BJ (cell line): ENCODE measurements at places on chromosomes 12 and 14. TPM values are rescaled to one million over a fixed set of nuclear protein-coding genes. Genes with fewer than 3 reads are reported as not detected.

DNA sequence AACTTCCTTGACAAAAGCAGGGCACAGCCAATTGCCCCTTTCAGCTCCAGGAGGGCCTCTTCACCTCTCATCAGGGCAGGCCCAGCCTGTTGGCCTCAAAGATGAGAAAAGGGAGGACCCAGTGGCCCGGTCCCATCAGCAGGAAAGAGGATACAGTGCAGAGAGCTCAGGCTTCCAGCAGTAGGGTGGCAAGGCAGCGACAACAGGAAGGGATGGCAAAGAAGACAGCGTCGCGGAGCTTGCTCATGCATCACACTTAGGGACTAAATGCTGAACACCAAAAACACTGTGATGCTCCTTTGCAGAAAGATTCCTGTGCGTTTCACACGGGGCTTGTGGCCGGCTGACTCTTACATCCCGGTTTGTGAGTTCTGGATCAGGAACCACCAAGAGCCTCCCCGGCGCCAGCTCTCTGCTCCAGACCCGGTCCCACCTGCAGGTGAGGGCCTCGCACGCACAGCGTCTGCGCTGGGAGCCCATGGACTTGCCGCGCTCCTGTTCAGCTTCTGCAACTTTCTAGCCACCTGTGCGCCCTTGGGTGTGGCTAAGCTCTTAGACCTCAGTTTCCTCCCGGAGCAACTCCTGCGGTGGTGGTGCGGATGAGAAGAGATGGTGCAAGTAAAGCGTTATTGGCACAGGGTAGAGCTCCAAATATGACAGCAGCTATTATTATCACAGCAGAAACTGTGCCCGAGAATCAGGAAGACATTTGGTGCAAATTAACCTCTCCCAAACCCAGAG, 15.3 kb upstream of the BCL7A start:
- no peak for DNase-seq

- no peak for DNase-seq
Observed at GRCh38 chr14:51369814-51370213, 129.8 kb downstream of the TMX1 start.

GRCh38 chr14:71361336-71361735, 454.1 kb downstream of the PCNX1 start:
- no peak for DNase-seq

DNA sequence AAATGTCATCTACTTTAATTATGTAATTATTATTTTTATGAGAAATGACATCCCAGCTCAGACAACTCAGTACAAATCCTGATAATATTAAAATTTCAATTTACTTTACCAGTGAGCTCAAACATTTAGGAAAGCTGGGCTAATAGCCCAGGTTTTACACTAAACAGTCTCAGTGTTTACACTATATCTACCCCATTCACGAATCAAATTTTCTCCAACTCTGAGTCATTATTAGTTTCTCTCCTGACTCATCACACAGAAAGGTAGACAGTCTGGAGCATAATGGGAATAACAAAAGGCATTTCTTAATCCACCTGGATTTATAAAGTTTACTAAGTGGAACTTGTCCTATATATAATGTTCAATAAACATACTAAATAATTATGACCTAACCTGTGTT, 5.7 kb downstream of the PAWR start:
- peak; percentile 29 for DNase-seq

Gene PIP4P1
- 28.6 and 38.3 TPM in 2 replicates for polyA plus RNA-seq

Gene ISM2
- 0.07 TPM in 2 replicates for polyA plus RNA-seq

GRCh38 chr12:9149372-9149771, 33.7 kb upstream of the A2M start:
- DNase-seq = no peak

Gene CORO1C
- polyA plus RNA-seq = 416 and 532 TPM in 2 replicates

Gene RAPGEF3
- polyA plus RNA-seq = 1.3 and 2.4 TPM in 2 replicates

GRCh38 chr14:29458547-29458946, 469.1 kb downstream of the PRKD1 start:
- DNase-seq = no peak

DNA sequence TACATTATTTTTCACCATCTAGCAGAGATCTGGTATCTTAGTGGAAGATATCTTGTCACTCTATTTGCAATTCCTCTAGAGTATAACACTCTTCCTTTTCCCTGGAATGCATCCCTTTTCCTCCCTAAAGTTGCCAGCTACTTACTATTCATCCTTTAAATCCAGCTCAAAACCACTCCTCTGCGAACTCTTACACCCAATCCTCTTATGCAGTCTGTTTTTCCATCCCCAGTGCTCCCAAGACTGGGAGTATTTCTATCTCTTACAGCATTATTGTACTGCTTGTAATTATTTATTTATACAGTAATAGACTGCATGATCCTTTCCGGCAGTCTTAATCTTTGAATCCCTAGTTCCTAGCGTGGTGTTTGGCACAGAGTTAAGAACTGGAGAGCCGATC, 2.9 kb upstream of the SRGAP1 start:
- no peak for DNase-seq

- DNase-seq = no peak
Observed at GRCh38 chr12:127342861-127343260, 924.1 kb upstream of the TMEM132C start.

GRCh38 chr12:108610856-108611605, 13.1 kb upstream of the TMEM119 start:
- no peak for DNase-seq

Gene RNU4-1
- not detected in 2 replicates for polyA plus RNA-seq

Gene PARPBP
- 3.9 and 6.4 TPM in 2 replicates for polyA plus RNA-seq

Gene LRP1-AS
- not detected in 2 replicates for polyA plus RNA-seq

DNA sequence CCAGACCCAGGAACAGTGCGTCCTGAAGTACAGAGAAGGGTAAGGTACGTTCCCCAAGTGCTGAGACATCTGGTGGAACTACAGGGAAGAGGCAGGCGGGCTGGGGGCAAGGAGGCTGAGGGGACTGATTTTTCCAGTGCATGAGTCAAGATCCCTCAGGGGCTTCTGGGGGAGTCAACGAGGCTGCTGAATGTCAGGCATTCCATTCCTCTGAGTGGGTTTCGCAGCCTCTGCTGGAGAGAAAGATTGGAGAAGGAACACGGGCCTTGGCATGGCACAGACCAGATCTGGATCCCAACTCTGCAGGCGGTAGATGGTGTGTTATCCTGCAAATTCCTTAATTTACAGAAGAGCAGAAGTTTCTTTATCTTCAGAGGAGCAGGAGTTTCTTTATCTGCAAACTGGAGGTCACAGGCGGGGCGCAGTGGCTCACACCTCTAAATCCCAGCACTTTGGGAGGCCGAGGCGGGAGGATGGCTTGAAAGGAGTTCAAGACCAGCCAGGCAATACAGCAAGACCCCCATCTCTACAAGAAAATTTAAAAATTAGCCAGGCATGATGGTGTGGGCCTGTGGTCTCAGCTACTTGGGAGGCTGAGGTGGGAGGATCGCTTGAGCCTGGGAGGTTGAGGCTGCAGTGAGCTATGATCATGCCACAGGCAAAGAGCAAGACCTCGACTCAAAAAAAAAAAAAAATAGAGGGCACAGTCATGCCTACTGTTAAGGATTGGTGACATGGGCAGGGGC, 132.6 kb upstream of the MAP1LC3B2 start:
- peak; percentile 94 for DNase-seq

Gene TRHDE
- 17.1 and 44.1 TPM in 2 replicates for polyA plus RNA-seq

Gene P2RX7
- 0.13 and 0.20 TPM in 2 replicates for polyA plus RNA-seq

DNA sequence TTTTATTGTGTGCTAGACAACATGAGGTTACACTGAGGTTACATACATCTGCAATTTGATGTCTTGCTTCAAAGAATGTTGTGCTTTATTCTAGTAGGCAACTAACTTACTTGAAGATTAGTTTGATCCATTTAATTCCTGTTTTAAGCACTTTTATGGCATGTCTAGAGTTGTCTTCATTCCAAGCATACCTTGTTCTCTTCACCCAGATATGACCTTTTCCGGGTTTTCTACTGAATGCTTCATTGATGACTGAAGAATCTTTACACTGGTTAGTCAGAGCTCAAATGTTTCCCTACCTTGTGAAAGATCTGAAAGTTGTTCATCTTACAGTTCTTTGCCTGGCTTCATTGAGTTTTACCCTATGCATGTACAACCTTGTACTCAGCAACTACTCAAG, 274.0 kb upstream of the KITLG start:
- DNase-seq = peak; percentile 73

DNA sequence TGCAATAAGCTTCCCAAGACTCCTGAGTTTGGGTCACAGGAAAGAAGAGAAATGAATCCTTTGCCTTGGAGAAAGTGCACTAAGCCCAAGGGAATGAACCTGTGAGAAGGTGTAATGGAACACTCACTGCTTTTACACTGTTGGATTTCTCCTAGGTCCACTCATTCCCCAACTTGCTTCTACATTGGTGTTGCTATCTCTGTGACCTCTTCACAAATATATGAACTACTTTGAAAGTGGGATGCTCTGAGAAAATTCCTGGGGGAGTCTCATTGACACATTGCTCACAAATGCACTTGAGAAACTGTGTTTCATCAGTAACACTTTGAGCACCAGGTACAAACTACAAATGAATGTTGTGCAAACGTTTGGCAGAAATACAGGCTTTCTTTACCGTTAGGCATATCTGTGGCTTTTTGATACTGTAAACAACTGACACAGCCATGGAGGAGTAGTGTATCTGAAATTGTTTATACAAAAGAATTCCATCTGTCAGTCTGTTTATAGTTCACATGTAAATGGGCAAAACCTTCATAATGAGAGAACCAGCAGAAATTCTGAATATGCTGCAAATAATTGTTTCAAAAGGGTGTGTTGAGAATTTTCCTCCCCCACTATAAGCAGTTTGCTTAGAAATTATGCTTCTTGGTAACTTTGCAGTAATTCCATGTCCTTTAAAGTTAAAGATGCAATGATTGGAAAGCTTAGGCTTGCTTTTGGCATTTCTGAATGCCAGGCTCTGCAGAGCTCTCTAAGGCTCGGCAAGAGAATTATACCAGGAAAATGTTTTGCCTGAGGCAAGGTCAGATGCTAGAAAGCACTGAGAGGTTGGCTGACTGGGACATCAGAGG, 348.5 kb upstream of the DDHD1 start:
- no peak for DNase-seq

DNA sequence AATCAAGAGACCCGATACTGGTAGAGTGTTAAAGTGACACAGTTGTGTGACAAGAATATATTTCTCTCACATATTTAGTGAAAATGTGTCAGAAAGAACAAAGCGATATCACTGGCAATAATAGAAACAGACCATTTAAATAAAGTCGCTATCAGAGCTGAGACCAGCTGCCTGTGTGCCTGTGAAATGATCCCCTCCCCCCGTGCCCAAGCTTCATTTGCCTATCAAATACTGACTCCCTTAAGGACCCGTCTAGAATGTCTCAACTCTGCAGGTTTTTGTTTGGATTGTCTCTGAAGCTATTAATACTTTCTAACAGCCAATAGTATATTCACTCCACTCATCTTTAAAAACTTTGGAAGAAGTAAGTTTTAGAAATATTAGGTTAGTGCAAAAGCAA, 98.9 kb downstream of the EGLN3 start:
- no peak for DNase-seq

Gene SYCP3
- polyA plus RNA-seq = 0.10 TPM in 1 of 2 replicates, not detected in the other

Gene KCNC2
- not detected in 2 replicates for polyA plus RNA-seq

DNA sequence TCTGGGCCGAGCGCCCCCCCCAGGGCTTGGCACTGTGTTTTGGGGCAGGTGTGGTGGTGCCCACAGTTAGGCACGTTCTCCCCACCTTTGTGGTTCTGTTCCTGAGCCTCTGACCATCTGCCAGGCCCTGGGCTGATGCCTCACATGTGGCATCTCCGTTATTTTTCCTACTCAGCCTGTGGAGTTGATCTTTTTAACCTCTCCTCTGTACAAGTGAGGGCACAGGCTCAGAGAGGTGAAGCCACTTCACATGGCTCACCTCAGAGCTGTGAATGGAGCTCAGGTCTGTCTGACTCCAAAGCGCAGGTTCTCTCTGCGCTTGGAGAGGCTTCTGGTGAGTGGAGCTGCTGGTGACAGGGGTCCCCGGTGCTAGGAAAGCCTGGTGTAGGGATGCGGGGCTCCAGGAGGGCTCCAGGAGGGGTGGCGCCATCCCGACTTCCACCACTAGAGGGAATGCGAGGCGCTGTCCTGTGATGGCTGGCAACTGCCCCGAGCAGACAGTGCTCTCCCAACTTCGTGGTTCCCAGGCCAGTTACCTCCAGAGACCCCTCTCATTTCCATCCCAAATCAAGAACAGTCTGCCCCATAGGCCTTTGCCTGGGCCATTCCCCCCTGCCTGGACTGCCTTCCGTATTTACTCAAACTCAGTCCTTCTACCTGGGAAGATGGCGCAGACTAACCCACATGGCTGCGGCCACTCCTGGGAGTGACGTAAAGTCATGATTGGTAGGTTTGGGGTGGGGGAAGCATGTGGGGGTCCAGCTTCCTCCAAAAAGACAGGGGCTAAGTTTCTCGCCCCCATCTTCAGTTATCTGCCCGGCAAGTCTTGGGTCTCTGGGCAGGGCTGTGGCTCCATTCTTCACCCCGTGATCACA, 9.9 kb downstream of the BCL7A start:
- DNase-seq = no peak

Gene CACNA1C
- polyA plus RNA-seq = 10.2 and 14.7 TPM in 2 replicates

GRCh38 chr14:101201535-101202151, 298.1 kb upstream of the RTL1 start:
- DNase-seq = no peak

DNA sequence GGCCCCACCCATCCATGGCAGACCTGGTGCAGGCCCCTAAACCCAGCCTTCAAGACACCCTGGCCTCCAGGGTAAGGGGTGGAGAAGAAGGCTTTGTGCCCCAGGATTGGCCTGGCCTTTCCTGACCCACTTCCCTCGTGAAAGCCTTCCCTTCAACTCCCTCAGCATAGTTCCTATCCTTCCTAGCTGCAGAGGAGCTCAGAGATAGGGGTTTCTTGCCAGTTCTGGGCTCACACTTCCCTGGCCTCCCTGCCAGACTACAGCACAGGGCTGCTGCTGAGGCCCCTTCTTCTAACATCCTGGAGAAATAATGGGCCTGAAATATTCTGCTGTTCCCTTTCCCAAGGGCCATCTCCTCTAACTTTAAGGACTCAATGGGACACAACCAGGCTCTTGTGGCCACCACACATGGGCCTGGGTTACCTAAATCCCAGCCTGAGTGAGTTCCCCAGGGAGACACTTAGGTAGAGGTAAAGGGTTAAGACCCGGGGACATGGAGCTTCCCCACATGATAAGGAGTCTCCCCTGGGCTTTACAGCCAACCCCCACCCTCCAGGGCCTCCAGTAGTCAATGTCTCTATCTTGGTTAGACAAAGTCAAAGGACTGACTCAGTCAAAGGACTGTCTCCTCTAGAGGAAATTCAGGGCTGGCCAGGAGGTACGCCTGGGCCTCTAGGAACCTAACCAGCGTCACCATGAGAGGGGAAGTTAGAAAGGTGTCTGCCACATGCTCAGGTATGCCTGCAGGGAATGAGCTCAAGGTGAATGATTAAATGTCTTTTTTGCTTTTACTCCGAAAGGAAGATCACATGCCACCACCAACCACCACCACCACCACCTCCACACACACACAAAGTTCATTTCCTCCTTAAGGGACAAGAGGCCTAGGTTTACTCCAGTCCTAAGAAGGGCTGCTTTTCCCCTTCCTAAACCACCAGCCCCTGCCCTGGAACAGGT, 7.1 kb downstream of the ZFP36L1 start:
- no peak for DNase-seq

Gene RGS6
- polyA plus RNA-seq = not detected in 2 replicates

Gene RNASE1
- not detected in 2 replicates for polyA plus RNA-seq

Gene KRT79
- not detected in 2 replicates for polyA plus RNA-seq

Gene MIP
- polyA plus RNA-seq = 0.10 and 0.12 TPM in 2 replicates

Gene DAO
- polyA plus RNA-seq = not detected in 2 replicates
